Activated T-cell treated with anti-CD3 and anti-CD28 coated beads for 4 hours (primary cell): ENCODE measurements at places on chromosomes 1 and 21.

DNA sequence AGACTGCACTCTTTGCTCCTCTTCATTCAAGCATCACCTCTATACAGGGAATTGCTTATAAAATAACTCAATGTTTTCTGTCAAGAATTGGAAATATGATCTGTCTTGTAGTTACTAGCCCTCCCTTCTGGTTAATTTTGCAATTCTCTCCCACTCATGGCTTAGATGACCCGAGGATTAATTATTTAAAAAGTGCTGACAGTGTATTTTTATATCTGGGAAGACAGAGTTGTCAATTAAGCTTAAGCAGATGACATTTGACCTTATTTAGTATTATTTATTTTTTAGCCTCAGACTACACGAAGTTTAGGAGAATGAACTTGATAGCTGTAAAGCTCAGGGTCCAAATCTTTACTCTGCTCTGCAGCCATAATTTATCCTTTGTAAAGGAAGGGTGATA, 538.5 kb downstream of the NEGR1 start:
- no peak for DNase-seq

GRCh38 chr1:31734582-31735107, 29.5 kb downstream of the ADGRB2 start:
- no peak for DNase-seq

- DNase-seq: peak; percentile 62
Measured at GRCh38 chr1:171486048-171486519, 754 bp downstream of the PRRC2C start.

DNA sequence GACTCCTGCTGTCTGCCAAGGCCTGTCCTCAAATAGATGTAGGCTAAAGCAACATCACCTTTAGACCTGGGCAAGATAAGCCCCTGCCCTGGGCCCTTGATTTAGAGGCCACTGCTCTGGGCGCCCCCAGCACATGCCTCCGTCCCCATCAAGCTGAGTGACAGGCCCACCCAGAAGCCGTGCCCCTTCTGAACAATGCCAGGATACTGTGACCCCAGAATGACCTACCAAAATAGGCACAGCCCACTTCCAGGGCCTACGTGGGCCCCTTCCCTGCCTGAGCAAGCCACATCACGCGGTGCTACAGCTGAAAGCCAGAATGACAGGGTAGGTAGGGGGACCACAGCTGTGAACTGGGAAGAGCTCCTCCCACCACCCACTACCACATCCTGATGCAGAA, 24.7 kb upstream of the BECN2 start:
- DNase-seq: no peak

- no peak for DNase-seq
Measured at GRCh38 chr1:155010211-155010918, 7.8 kb downstream of the ZBTB7B start.

- no peak for DNase-seq
Measured at GRCh38 chr1:71857862-71858261, 424.5 kb downstream of the NEGR1 start.

- no peak for DNase-seq
Measured at GRCh38 chr1:162740755-162741154, 49.7 kb upstream of the HSD17B7 start.
